ENCODE measurements at places on chromosomes 3 and 15. TPM values are rescaled to one million over a fixed set of nuclear protein-coding genes. Genes with fewer than 3 reads are reported as not detected.

ARGFX gene
- not detected for total RNA-seq

ANKDD1A gene
- 13.8 TPM for total RNA-seq

GOLGA8T gene
- 0.69 TPM for total RNA-seq

MESP1 gene
- total RNA-seq: 2.5 TPM

NEK10 gene
- total RNA-seq: 58.8 TPM

RHCG gene
- total RNA-seq: 1.8 TPM

IQCH gene
- 7.8 TPM for total RNA-seq

ISL2 gene
- total RNA-seq: not detected

NLGN1 gene
- total RNA-seq: 99.4 TPM

C3orf49 gene
- total RNA-seq: not detected

COL6A5 gene
- total RNA-seq: 0.69 TPM

WDR53 gene
- total RNA-seq: 5.1 TPM

SLC12A8 gene
- 5.8 TPM for total RNA-seq

GLDN gene
- 5.3 TPM for total RNA-seq

TOPBP1 gene
- 42.7 TPM for total RNA-seq

RARB gene
- 31.1 TPM for total RNA-seq

COPG1 gene
- total RNA-seq: 105 TPM

KLHL40 gene
- total RNA-seq: 0.23 TPM

PODXL2 gene
- 192 TPM for total RNA-seq

CD96 gene
- total RNA-seq: not detected

RTP4 gene
- 0.23 TPM for total RNA-seq

CCDC13 gene
- total RNA-seq: 5.1 TPM

ELP6 gene
- 42.4 TPM for total RNA-seq

TNFSF10 gene
- total RNA-seq: 5.5 TPM

FAIM gene
- 27.7 TPM for total RNA-seq

SEC22A gene
- 52.1 TPM for total RNA-seq

GPR171 gene
- total RNA-seq: not detected

ADPGK gene
- 38.8 TPM for total RNA-seq

IGF2BP2 gene
- 19.6 TPM for total RNA-seq

LRRC15 gene
- total RNA-seq: not detected

BCL2A1 gene
- total RNA-seq: 3.0 TPM

TUSC2 gene
- total RNA-seq: 23.8 TPM

MKRN3 gene
- total RNA-seq: 23.8 TPM

GP9 gene
- total RNA-seq: not detected

PPIB gene
- 191 TPM for total RNA-seq

NR2E3 gene
- not detected for total RNA-seq

ALDH1A2 gene
- total RNA-seq: 7.4 TPM

ACKR4 gene
- not detected for total RNA-seq

COL7A1 gene
- 3.5 TPM for total RNA-seq

KY gene
- total RNA-seq: 1.6 TPM

WNT7A gene
- 12.9 TPM for total RNA-seq

KNG1 gene
- not detected for total RNA-seq

HYAL1 gene
- total RNA-seq: 0.69 TPM

SERPINI1 gene
- 130 TPM for total RNA-seq

ATP10A gene
- total RNA-seq: 1.8 TPM

SUSD5 gene
- total RNA-seq: 7.4 TPM

SERPINI2 gene
- total RNA-seq: 3.7 TPM

Data from diencephalon (tissue), 1 donor.